Suppressor macrophage treated with lipopolysaccharide for 1 hour (primary cell): ENCODE measurements at places on chromosomes 11 and 22.

DNA sequence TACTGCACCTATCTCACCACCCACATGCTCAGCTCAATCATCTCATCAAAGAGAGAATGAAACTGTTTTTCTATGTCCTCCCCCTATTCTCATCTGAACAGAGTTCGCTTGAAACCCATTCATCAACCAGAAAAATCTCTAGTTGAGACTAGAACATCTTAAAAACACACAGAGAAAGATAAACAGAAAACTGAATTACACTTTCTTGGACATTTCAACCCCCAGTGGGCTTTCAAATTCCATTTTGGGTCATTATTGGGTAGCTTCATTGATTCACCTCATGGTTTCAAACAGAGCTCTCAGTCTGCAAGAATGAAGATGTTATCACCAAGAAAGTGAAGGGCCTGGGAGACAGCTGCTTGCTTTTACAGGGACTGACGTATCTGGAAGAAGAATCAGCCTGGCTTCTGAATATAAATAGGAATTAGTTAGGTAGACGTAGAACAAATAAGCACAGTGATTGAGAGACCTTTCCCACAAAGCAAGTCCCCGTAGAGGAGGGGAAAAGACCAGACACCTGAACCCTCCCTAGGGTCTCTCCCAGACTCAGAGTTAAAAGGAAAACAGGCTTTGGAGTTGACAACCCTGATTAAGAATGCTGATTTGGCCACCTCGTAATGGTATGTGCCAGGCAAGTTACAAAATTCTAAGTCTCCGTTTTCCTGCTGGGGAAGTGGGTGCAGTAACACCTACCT, 155.7 kb downstream of the BBOX1 start:
- no peak for DNase-seq

DNA sequence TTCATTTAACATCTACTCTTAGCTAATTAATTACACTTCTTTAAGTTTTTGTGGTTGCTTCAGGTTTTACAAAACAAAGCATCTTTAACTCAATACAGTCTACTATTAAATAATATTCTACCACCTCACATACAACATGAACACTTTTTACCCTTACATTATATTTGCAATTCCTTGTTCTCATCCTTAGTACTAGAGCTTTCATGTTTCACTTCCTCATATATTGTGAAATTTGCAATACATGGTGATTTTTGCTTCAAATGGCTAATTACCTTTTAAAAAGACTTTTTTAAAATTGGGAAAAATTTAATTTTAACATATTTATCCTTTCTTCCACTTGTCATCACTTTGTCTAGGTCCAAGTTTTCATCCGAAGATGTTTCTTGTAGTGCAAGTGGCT, 37.5 kb downstream of the RSF1 start:
- DNase-seq, result peak; percentile 52

DNA sequence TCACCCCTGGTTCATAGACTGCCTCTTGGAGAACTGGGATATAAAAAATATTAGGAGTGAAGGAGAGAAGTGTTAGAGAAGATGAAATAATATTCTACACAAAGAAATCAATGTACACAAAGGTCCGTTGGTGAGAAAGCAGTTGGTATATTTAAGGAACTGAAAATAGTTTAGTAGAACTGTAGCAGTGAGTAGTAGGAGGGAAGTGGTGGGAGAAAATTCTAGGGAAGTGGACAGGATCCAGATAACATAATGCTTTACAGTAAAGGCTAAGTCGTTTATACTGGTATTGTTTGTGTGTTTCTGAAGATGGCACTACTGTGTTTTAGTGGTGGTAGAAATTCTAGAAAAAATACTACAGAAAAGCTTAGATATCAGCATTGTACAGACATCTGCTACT, 120.8 kb upstream of the CHORDC1 start:
- DNase-seq, result peak; percentile 61

- peak; percentile 84 for DNase-seq
Observed at GRCh38 chr11:46298699-46299433, 21.4 kb downstream of the CREB3L1 start.

DNA sequence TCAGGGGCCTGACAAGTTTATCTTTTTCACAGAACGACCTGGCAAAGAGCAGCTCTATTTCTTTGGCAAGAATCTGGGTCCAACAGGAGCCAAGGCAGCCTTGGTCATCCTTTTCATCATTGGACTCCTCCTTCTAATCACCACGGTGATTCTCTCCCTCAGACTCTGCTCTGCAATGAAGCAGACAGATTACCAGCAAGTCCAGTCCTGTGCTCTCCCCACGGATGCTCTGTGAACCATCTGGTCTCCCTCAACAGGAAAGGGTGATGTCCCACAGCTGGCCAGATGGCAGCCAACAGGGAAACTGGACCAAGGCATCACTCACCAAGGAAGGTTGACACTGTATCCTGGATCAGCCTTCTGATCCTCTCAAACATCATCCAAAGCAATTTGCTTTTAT, 17.0 kb upstream of the PANX1 start:
- DNase-seq, result no peak
